ENCODE measurements at places on chromosomes 6 and 20.

DNA sequence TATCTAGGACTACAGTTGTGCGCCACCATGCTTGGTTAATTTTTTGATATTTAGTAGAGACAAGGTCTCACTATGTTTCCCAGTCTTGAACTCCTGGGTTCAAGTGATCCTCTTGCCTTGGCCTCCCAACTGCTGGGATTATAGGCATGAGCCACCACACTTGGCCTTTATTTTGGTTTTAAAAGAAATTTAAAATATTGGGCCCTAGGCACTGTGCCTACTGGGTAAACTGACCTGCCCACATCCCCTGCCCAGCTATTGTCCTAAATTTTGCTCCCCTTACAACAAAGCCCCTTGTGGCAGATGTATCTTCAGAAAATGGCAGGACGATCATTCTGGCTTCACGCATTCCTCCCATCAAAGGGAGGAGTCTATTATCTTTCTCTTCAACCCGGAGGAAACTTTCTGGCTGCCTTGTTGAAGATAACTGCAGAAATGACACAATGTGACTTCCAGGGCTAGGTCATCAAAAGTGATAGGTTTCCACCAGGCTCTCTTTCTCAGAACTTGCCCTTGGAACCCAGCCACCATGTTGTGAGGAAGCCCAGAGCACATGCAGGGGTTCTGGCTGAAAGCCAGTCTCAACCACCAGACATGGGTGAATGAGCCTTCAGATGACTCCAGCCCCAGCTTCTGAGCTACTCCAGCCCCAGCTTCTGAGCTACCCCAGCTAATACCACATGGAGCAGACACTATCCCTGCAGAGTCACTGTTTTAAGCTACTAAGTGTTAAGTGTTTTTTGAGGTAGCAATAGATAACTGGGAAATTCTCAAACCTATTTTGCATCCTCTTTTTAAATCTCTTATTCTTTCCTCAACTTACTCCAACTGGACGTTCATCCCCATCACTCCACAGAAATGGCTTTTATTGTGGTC is 4.6 kb upstream of the GUCA1B start:
- DNase-seq: no peak

- no peak for DNase-seq
Observed at GRCh38 chr6:38579010-38579628, 60.6 kb downstream of the BTBD9 start.

- DNase-seq: no peak
Observed at GRCh38 chr6:40735121-40735520, 148.0 kb upstream of the LRFN2 start.

- no peak for DNase-seq
Observed at GRCh38 chr6:134340179-134340975, 22.5 kb upstream of the SGK1 start.

- no peak for DNase-seq
Observed at GRCh38 chr6:15413466-15414234, 167.8 kb downstream of the JARID2 start.

GRCh38 chr20:42173440-42173839 is 555.3 kb upstream of the CHD6 start:
- DNase-seq: no peak

DNA sequence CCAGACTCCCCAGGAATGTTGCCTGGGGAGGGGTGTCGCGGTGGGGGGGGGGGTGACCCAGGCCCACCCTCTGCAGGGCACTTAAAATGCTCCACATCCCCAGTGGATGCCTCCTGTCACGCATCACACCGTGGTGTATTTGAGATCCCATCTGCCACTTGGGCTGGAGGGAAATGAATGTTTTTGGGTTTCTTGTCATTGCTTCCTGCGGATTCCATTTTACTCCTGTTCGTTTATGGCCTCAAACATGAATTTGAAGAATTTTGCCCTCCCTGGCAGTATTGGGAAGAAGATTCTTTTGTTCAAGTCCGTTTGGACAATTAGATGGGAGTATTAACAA is 544 bp upstream of the KHDC1 start:
- DNase-seq: no peak

DNA sequence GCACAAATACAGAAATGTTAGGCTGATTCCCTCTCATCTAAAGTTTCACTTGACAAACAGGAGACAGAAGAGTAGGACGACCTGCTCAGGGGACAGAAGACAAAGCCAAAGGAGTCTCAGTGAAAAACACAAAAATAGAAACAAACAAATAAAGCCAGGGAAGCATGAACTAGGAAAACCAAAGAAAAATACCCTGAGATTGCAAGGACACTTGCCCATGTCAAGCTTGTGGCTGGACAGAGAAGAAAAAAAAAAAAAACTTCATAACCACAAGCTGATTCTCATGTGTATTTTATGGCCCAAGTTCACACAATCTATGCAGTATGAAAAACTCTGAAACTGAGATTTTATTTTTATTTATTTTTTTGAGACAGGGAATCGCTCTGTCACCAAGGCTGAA is 85.6 kb upstream of the BEND6 start:
- DNase-seq: no peak

- no peak for DNase-seq
Observed at GRCh38 chr20:21229163-21229562, 74.0 kb upstream of the XRN2 start.

DNA sequence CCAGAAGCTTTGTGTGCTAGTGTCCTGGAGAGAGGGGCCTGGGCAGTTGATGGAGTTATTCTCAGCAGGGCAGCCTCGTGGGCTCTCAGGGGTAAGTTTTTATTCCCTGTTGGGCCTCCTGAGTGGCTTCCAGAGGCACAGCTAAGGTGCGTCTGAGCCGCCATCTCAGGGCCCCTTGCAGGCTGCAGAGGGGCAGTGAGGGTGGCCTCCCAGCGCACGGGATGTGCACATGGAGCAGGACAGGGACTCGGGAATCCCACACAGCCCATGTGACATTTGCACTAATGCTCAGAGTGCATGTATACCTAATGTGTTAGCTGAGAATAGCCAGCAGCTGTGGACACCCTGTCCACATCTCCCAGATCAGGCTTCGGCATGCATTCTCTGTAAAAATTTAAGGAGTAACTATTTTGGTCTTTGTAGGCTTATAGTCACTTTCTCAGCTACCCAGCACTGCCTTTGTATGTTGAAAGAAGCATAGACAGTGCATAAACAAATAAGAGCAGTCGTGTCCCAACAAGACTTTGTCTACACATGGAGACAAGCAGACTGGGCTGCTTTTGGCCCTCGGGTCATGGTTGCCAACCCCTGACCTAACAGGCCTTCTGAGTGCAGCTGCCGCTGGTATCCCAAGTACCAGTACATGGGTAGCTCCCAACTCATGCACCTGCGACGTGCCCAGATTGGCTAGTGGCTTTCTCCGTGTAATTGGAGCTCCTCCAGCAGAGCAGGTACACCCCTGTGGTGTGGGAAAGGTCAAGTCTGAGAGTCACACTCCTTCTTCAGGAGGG is 18.6 kb upstream of the CST9L start:
- DNase-seq: no peak

DNA sequence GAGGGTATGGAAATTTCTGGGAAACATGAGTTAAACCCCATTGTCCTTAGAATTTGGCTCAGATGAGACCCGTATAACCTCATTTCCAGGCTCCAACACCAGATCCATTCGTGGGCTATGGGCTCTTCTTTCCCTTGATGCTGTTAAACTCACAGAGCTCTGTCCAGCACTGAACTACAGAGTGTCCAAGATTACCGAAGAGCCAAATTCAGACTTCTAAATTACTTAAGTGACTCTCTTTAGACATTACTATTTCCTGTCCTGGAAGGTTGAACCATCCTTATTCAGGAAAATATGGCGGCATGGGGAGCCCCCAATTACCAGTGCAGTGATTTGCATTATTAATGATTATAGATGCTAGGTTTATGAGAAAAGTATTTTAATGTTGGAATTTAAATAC is 124.9 kb upstream of the EDN1 start:
- no peak for DNase-seq

DNA sequence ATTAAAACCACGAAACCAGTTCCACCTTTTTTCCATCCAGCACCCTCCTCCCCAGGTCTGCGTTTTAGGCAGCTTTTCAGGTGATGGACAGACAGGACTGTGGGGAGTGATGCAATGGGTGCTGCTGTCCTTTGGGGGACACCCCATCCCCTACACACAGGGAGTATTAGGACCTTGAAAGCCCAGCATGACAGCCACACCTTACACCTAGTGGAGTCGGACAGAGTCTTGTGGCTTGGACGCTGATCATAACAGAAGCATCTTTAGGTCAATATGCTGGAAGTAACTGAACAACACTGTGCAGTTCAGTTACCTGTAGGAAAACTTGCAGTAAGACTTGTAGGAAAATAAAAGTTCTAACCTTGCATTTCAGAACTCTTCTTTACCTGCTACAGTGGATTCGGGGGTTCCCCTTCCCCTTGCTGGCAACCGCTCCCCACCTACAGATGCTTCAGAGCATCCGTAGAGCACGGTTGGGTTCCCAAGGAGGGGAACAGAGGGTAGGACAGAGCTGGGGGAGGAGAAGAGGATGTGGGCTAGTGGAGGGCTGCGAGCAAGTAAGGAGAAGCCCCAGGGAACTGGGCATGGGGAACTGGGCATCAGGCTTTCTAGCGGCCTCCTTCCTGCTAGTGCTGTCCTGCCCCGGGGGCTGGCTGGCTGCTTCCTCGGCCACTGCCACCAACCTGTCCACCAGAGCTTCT is 31.7 kb downstream of the PLEKHG1 start:
- no peak for DNase-seq

DNA sequence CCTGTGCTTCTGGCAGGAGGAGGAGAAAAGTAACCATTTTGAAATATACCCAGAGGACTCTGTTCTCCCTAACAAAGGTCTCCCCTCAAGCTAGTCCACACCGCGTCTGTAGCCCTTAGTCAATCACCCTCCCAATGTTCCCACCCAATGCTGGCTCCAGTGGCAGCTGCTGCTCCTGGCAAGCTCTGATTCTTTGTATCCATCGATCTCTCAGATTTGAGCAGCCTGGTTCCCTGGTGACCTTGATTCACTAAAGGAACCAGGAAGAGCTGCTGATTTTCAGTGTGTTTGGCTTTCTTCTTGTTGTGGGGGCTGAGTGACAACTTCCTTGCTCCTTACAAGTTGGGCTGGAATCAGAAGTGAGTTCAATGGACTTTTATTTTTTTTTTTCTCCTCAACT is 68.5 kb downstream of the FOXC1 start:
- no peak for DNase-seq

DNA sequence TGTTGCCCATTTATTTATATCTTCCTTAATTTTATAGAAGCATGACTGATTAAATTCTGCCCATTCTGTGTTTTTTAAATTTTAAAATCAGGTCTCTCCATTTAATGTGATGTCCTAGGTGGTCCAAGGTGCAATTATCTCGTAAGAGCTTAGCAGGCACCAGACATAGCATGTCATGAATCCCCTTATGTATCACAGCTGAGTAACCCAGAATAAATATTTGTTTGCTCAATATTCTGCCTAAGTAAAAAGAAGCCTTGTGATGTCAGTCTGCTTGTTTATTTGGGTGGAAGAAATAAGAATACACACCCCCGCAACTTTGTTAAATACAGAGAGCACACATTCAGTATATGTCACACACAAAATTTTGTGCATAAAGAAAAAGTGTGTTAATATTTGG is 211.3 kb downstream of the FARS2 start:
- no peak for DNase-seq

DNA sequence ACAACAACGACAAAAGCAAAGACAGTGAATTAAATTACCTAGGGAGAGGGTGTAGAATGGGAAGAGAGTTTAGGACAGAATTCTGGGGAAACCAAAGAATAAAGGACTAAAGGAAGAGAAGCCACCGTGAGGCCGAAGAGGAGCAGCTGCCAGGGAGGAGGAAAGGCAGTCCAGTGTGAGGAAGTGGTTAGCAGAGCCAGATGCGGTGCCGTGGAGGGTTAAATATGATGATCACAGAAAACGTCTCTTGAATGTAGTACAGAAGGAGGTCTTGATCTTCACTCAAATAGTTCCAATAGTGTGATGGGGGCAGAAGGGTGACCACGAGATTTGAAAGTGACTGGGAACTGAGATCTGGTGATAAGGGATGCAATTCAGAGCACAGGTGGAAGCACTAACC is 67.7 kb downstream of the TMEM244 start:
- no peak for DNase-seq

- DNase-seq: no peak
Observed at GRCh38 chr6:10230531-10230930, 184.3 kb downstream of the TFAP2A start.

DNA sequence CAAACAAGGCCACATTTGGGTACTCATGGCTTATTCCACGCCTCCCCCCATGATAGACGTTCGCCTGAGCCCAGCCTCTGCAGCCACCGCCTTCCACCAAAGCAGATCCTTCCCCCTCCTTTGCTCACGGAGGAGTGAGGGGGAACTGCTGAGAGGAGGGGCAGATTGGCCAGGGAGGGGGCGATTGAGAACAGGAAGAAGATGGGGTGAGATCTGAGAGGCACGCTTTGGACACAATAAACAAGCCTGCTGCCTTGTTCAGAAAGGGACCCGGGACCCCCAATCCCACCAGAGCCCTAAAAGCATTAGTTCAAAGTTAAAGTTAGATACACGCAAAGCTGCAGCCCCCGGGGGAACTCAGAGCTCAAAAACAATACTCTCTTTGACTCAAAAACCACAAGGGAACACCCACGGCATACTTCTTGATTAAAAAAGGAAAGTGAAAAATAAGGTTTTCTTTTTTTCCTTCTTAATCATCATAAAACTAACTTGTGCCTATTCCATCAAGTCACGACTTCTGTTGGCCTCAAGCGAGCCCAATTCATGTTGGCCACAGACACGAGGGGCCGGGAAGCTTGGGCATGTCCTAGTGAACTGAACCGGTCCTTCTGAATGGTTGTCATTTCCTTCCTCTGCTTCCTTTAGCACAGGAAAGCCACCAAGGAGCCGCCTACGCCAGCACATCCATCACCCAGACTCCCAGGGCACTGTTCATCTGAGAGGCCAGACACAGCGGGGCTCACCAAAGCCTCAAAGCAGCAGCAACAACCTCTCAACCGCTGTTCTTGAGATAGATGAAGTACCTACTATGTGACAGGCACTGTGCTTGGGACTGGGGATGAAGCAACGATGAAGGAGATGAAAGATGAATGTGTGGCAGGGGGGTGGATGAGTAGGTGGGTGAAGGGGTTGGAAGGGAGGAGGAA is 44.7 kb downstream of the NFATC2 start:
- peak; percentile 27 for DNase-seq

Data from stimulated activated CD4-positive, alpha-beta T cell treated with anti-CD3 and anti-CD28 coated beads, Interleukin-1b, Interleukin-23, amount 100 ng/mL, for 1 hour (primary cell).